NCI-H510A (cell line): ENCODE measurements at places on chromosomes 4 and X.

DNA sequence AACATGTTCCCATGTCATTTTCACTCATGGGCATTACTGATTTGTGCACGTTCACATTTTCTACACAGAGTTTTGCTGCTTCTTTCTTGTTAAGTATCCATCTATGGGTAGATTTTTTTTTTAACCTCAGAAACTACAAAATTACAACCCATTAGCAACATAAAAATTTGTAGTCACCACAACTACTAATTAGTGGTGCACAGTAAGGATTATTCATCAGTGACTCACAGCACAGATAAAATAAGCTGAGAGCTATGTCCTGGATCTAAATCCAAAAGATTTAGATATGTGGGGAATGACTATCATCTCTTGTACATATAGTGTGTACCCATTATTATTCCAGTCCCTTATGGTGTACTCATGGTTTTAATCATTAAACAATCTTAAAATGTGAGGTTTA is 19.7 kb upstream of the AMELX start:
- DNase-seq = no peak

- DNase-seq = no peak
These were observed 63.6 kb upstream of the UGT2B15 start for GRCh38 chr4:68734095-68734494.

DNA sequence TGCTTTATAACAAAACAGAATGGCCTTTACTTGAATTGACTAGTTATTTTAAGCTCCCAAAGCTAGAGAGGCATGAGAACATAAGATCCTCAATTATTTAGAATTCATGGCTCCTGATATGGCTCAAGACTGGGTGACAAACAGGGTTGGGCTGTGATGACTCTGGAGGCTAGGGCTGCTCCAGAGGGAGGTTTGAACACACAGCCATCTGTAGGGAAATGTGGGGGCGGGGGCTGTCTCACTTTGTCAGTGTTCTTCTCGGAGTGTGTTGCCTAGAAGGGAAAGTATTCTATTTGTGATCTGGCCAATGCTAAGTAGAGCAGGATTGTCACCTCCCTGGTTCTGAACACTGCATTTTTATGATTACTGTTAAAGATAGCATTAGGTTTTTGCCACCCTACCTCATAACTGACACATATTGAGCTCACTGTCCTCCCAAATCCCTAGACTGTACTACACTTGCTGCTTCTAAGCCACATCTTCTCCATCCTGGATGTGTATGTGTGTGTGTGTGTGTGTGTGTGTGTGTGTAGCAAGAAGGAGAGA is 45.9 kb downstream of the VSIG4 start:
- no peak for DNase-seq

- no peak for DNase-seq
These were observed 9.3 kb upstream of the RFC1 start for GRCh38 chr4:39375478-39375877.

DNA sequence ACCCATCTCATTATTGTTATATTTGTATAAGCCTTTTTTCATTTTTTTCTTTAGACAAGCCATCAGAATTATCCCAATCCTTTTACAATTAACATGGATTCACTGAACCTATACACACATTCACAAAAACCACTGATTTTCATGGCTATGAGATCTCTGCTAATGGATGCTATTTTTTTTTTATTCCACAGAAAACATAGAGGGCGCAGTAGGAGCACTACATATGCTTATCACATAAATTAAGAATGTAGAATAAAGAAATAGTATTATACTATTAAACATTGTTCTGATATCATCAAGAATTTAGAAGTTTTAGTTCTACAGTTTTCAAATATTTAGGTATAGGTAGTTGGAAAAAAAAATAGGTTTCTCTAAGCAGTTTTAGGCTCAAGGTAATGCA is 1477.4 kb downstream of the ARAP2 start:
- no peak for DNase-seq

DNA sequence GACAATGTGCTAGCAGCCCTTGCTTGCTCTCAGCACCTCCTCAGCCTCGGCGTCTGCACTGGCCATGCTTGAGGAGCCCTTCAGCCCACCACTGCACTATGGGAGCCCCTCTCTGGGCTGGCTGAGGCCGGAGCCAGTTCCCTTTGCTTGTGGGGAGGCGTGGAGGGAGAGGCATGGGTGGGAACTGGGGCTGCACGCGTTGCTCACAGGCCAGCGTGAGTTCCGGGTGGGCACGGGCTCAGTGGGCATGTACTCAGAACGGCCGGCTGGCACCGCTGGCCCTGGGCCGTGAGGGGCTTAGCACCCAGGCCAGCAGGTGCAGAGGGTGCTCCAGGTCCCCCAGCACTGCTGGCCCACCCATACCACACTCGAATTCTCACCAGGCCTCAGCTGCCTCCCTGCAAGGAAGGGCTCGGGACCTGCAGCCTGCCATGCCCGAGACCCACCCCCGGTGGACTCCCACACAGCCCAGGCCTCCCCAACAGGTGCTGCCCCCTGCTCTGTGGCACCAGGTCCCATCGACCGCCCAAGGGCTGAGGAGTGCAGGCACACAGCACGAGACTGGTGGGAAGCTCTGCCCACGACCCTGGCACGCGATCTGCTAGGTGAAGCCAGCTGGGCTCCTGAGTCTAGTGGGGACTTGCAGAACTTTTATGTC is 100.3 kb downstream of the SLC39A8 start:
- DNase-seq = no peak

- DNase-seq = no peak
These were observed at the start of gene MTTP for GRCh38 chr4:99574530-99575324. TSS of gene MTTP (plus strand) at chr4:99574824. CDS start at chr4:99574910, 86 bp downstream.

- DNase-seq = no peak
These were observed 114.2 kb downstream of the PPARGC1A start for GRCh38 chr4:23775694-23776093.

DNA sequence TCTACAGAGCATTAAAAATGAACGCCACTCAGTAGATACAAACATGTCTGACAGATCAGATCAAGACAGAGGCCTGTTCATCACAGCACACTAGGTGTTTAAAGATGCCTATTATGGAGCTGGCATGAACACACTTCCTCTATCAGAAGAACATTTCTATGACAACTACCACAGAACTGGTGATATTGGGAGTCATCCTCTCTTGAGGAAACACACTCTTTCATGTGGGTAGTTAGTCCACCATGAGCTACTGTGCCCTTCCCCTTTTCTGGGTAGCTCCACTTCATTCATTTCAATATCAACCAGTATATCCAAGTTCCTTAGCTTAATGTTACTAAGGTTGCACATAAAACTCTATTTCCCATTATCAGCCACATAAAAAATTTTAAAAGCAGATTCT is 46.7 kb downstream of the MAOB start:
- no peak for DNase-seq

- no peak for DNase-seq
These were observed 137.6 kb upstream of the KLF3 start for GRCh38 chr4:38526412-38526811.

GRCh38 chr4:111512081-111512783 is 633.0 kb upstream of the FAM241A start:
- DNase-seq = no peak

DNA sequence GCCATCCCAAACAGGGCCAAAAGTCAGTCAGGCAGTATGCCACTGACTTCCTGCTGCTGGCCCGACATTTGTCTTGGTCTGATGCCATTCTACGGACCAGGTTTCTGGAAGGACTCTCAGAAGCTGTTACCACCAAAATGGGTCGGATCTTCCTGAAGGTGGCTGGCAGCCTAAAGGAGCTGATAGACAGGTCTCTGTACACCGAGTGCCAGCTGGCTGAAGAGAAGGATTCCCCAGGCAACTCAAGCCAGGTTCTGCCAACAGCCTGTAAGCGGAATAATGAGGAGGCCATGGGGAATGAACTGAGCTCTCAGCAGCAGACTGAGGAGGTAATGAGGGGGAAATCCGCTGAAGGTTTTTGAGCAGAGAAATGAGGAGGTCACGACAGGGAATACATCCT is 95.7 kb downstream of the RTL9 start:
- no peak for DNase-seq

DNA sequence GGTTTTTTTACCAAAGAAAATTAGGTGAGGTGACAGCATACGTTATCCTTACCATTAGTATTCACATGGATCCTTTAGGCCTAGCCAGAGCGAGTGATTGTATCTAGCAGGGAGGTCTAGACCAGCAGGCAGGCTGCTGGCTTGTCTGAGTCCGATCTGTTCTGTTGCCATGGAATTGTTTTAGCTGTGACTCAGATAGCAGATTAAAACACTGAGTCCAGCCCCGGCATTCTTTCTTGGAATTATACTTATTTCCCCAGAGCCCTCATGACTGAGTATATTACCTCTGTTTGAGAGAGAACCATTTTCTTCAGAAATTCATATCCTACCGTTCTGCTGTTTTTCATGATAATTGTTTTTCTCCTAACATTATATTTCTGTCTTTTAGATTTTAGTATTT is 37.4 kb downstream of the OCRL start:
- no peak for DNase-seq

DNA sequence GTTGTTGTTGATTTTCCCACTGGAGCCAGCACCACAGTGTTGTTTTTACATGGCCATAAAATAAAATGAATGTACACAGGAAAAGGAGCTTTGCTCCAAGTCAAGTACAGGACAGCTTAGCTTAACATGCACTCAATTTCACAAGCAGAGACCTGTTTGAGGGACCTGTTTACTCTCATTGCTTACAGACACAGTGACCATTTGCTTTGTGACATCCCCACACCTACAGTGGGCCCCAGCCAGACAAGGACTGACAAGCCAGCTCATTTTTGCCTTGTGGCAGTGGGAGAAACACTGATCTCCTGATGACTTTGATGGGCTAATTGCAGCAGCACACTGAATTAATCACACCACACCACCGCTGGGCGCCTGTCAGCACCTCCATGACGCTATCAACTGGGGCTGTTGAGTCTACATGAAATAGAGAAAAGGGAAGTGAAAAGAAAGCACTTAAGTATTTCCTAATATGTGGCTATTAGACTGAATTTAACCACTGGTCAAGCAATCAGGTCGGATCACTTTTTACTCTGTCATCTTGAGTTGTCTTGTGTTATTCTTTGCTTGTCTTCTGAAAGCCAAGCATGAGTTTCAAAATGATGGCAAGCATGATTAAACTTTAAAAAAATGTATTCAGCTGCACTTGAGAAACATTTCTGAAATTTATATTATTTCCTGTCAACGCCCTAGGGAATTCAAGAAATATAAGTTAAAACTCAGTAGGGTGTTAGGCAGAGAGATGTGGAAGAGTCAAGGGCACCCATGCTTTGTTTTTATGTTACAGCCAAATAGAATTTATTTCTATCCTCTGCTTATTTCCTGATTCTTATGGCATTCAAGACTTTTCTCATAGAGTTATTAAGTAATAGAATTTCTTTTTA is 557.7 kb downstream of the RAB28 start:
- no peak for DNase-seq

DNA sequence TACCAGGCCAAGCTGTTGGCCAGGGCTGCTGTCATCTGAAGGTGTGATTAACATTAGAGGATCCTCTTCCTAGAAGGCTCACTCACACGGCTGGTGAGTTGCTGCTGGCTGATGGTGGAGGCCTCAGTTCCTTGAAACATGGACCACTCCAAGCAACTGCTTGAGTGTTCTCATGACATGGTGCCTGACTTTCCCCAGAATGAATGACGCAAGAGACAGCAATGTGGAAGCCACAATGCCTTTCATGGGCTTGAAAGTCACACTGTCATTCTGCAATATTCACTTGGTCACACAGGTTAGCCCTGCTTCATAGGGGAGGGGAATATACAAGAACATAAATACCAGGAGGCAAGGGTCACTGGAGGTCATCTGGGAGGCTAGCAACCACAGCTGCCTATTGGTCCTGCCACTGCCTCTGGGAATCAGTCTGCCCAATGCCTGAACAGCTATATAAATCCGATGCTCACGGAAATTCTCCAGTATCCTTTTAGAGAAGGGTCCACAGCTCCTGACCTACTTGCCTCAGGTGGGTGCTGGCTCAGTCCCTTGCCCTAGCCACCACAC is 97.1 kb upstream of the MAML3 start:
- DNase-seq = no peak

- no peak for DNase-seq
These were observed 25.8 kb downstream of the WWC2 start for GRCh38 chr4:183124865-183125264.

- DNase-seq = no peak
These were observed 4.3 kb upstream of the NAA15 start for GRCh38 chr4:139297001-139297410.

DNA sequence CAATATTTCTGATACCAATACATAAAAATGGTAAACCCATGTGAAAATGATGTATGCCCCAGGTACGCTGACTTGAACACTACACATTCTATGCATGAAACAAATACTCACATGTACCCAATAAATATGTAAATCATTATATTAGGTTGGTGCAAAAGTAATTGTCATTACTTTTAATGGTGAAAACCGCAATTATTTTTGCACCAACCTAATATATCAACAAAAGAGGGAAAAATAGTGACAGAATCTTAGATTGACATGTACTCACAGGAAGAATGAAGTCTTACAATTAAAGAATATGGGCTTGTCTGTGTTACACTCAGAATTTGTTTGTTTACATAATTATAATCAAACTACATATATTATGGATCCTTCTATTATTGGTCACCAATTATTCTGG is 82.3 kb downstream of the GLRA3 start:
- no peak for DNase-seq

GRCh38 chr4:78747475-78747922 is 28.7 kb upstream of the BMP2K start:
- no peak for DNase-seq

- DNase-seq = no peak
These were observed 603 bp upstream of the SMS start for GRCh38 chrX:21939906-21940305.

DNA sequence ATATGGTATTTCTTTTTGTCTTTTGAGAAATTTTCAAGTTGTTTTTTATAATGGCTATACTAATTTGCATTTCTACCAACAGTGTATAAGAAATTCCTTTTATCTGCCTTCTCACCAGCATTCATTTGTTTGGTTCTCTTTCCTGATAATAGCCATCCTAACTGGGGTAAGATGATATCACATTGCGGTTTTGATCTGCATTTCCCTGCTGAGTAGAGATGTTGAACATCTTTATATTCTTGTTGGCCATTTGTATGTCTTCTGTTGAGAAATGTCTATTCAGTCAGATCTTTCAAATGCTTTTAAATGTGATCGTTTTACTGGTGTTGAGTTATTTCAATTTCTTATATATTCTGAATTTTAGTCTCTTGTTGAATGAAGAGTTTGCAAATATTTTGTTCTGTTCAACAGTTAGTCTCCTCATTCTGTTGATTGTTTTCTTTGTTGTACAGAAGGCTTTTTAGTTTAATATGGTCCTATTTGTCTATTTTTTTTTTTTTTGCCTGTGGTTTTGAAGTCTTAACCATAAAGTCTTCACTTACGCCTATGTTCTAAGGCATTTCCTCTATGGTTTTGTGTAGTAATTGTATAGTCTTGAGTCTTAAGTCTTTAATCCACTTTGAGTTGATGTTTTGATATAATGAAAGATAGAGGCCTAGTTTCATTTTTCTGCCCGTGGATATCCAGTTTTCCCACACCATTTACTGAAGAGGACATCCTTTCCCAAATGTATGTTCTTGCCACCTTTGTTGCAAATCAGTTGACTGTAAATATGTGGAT is 1566.9 kb downstream of the STIM2 start:
- no peak for DNase-seq

GRCh38 chr4:132003593-132003992 is 1145.5 kb upstream of the PCDH10 start:
- DNase-seq = no peak

- DNase-seq = no peak
These were observed 30.3 kb upstream of the GLRB start for GRCh38 chr4:157045507-157046127.
